ENCODE measurements at places on chromosomes 3 and 15. TPM values are rescaled to one million over a fixed set of nuclear protein-coding genes. Genes with fewer than 3 reads are reported as not detected.

MCF2L2 gene
- total RNA-seq = 2.5 TPM

MINAR1 gene
- 0.53 TPM for total RNA-seq

LINS1 gene
- total RNA-seq = 63.9 TPM

ZNF717 gene
- total RNA-seq = 10.5 TPM

CLDN18 gene
- not detected for total RNA-seq

OR5K2 gene
- not detected for total RNA-seq

ANAPC13 gene
- 68.0 TPM for total RNA-seq

KBTBD12 gene
- not detected for total RNA-seq

HCLS1 gene
- total RNA-seq = 293 TPM

CCRL2 gene
- 0.72 TPM for total RNA-seq

SERPINI2 gene
- not detected for total RNA-seq

OPA1 gene
- total RNA-seq = 100.0 TPM

CGNL1 gene
- total RNA-seq = not detected

MST1R gene
- total RNA-seq = 0.68 TPM

CHRFAM7A gene
- total RNA-seq = not detected

CISH gene
- 222 TPM for total RNA-seq

GABRA5 gene
- total RNA-seq = not detected

SLC51A gene
- not detected for total RNA-seq

C2CD4B gene
- total RNA-seq = not detected

NCKIPSD gene
- 77.2 TPM for total RNA-seq

RPL4 gene
- 4,802 TPM for total RNA-seq

CYP8B1 gene
- total RNA-seq = not detected

MKRN2OS gene
- not detected for total RNA-seq
